ENCODE measurements at places on chromosomes 1 and 21.

GRCh38 chr1:18446751-18447150 is 34.0 kb upstream of the KLHDC7A start:
- no peak for DNase-seq

GRCh38 chr21:38909109-38909508 is 103.4 kb downstream of the ETS2 start:
- DNase-seq = no peak

- DNase-seq = no peak
These were observed 50.9 kb downstream of the SLC37A1 start for GRCh38 chr21:42564561-42564971.

GRCh38 chr1:84386716-84387479 is 11.4 kb upstream of the DNASE2B start:
- no peak for DNase-seq

- no peak for DNase-seq
These were observed 3.1 kb upstream of the LMNA start for GRCh38 chr1:156111355-156111962.

DNA sequence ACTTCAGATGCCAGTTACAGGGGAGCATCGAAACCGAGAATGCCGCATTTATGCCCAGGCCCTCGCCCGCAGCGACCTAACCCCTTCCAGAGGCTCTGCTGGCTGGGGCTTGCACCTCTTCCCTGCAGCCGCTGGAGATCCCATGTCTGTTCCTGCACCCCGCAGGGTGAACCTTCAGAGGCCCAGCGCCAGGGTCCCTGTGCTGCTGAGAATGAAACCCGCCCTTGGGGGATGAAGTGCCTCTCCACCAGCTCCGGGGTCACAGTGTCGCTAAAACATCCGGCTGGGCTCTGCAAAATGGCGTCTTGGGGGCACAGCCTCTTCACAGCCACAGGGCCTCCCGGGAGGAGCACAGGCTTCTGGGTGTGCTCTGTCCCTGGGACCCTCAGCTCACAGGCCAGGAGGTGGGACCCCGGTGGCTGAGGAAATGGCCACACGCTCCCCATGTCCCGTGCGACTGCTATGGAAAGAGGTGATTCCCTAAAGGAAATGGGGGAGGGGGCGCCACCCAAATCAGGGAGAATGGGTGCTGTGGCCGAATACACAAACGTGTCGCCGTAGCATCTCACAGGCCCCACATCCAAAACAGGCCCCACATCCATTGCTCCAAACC is 39.9 kb upstream of the TSPEAR start:
- no peak for DNase-seq

GRCh38 chr1:152907686-152908601 is at the start of gene IVL:
Gene IVL, plus strand, starts transcription at chr1:152908546. Its CDS starts 1,252 bp downstream, at chr1:152909798.
- no peak for DNase-seq

GRCh38 chr1:162458236-162458635 is 39.4 kb upstream of the UHMK1 start:
- DNase-seq = no peak

DNA sequence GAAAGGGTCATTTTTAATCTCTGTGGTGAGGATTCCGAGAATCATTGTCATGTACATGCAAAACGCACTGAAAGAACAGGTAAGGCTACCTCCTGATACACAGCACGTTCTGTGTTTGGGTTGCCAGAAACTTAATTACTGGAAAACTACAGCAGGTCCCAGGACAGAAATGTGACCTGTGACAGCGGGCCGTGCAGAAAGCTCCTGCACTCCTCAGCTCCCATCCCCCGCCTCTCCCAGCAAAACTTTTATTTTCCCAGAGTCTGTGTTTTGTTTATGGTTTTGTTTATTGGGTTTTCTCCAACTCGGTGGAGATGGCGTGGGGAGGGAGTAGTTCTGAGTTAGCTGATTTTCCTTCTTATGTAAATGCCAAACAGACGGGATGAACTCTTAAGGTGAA is 44.7 kb downstream of the SLC44A3 start:
- DNase-seq = no peak

GRCh38 chr1:113931451-113931851 is 2.3 kb downstream of the HIPK1 start:
- DNase-seq = no peak

DNA sequence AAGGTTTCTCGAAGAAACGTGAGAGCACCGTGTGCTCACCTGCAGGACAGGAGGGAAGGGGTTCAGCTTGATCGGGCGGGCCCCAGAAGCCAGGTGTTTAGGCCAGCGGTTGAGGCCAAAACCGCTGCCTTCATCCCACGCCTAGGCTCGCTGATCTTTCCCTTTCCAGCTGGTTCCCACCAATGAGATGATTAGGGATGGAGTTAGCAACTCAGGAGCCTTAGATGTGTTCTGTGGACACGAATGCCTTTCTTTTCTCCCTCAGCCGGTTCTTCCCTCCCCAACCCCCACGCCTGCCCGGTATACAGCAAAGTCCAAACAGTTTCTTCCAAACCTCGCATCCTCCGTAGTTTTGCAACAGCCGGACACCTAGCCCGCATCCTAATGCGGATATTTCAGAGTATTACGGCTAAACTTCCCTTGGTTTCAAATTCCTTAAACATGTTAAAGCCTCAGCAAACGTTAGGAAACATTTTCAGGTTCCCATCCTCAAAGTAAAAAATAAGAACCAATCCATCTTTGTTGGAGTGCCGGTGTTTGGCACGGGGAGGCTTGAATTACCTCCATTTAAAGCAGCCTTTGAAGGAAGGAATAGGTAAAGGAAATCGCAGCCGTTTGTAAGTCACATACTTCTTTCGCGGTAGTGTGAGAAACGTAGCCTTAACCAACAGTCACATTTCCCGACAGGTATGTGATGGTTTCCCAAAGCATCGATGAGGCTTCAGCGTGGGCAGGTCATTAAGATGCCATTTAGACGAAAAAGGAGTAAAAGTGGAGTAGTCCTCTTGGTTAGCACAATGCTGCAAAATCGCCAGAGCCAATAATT is 1.1 kb downstream of the LRRC8C start:
- peak; percentile 70 for DNase-seq

GRCh38 chr1:185244015-185244747 is 72.9 kb downstream of the IVNS1ABP start:
- DNase-seq = no peak

DNA sequence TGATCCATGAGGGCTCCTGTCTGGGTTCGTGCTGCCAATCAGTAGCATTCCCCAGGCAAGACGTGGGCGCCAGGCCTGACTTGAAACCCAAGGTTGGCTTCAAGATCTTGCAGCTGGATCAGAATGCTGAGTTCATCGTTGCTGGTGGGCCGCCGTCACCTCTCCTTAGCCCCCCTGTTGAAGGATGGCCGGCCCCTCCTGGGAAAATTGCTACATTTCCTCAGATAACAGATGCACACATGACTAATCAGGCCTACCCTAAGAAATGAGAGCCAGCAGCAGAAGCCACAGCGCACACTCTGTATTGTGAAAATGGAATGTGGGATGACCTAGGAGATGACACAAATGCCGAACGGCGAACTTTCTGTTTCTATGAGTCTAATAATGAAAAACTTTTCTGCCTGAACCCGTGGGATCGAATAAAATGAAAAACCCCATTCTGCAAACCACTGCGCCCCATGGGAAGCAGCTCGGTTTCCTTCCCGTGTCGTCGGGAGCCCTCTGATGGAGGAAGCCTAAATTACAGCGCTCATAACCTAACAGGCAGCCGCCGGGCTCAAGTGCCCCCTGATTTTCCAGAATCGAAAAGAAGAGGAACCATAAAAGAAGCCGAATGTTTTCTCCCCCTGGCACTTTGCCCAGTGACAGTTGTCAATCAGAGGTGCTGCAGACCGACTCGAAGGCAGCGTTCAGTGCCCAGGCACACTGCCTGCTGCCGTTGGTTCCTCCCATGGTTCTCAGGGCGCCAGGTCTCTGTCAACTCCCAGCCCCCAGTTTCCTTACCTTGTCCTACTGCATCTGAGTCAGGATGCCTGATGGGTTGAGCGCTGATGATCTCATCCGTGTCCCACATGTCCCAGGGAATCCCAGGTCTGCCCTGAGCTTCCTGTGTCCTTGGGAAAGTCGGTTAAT is 38.2 kb upstream of the H6PD start:
- DNase-seq = peak; percentile 54

GRCh38 chr1:98005326-98006010 is 84.6 kb upstream of the DPYD start:
- DNase-seq = no peak

DNA sequence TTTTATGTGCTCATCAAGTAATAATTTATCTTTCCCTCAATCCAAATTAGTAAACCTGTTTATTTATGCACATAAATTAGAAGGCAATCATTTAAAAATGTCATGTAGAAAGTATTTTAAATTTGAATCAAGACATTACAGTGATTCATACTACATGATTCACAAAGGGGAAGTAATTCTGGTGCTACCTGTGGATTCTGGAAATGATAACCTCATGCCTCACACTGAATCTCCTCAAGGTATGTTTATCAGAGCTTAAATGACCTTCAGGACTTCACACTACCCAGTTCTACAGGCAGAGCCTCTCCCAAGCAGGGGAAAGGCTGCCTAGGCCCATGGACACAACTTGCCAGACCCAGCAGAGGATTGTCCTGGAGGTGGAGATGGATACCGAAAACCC is 25.2 kb upstream of the TDRD10 start:
- DNase-seq = no peak

DNA sequence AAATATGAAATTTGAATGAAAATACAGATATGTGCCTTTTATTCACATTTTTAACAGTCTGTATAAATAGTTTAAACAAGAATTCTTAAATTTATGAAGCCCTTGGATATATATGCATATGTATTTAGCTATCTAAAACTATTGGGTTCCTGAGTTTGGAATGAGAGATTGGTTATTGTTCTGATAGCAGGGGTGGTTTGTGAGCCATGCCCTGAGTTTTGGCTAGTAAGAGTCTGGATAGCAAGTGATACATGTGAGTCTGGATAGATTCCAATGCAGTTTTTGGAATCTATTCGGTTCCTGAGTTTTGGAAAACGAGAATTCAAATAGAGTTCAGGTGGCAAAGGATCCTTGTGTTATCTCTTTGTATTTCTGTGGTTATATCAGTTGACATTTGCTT is 2.8 kb downstream of the MAN1A2 start:
- DNase-seq = no peak

DNA sequence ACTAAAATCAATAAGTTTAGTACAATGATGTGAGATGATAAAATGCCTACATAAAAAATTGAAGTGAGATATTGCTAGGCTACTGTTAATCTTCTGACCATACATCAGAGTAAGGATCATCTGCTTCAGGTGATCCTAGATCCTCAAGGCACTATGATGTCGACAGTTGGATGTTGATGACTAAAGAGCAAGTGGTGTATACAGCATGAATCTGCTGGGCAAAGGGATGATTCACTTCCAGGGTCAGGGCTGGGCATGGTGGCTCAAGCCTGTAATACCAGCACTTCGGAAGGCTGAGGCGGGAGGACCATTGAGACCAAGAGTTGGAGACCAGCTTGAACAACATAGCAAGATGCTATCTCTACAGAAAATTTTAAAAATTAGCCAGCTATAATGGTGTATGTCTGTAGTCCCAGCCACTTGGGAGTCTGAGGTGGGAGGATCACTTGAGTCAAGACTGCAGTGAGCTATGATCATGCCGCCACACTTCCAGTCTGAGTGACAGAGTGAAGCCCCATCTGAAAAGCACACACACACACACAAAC is 24.6 kb downstream of the NUF2 start:
- DNase-seq = no peak
